ENCODE measurements at places on chromosomes 3 and 15. TPM values are rescaled to one million over a fixed set of nuclear protein-coding genes. Genes with fewer than 3 reads are reported as not detected.

Gene NCBP2
- polyA plus RNA-seq: 109 TPM

Gene GATM
- polyA plus RNA-seq: 323 TPM

Gene PDZRN3
- polyA plus RNA-seq: 43.8 TPM

Gene LINGO1
- polyA plus RNA-seq: 14.0 TPM

Gene IMPG2
- 0.41 TPM for polyA plus RNA-seq

Gene ARL8B
- 75.3 TPM for polyA plus RNA-seq

Gene PRTG
- 12.7 TPM for polyA plus RNA-seq

Gene MAGEL2
- 4.1 TPM for polyA plus RNA-seq

Gene C15orf39
- 8.7 TPM for polyA plus RNA-seq

Gene XCR1
- polyA plus RNA-seq: 0.18 TPM

Gene WDR93
- 3.0 TPM for polyA plus RNA-seq

Gene PLA1A
- 8.5 TPM for polyA plus RNA-seq

Gene GOLGA8K
- polyA plus RNA-seq: 1.8 TPM

Gene CAMKV
- 0.11 TPM for polyA plus RNA-seq

Gene CPLX3
- polyA plus RNA-seq: not detected

Gene SLC24A5
- polyA plus RNA-seq: 1.1 TPM

Gene IL1RAP
- polyA plus RNA-seq: 19.5 TPM

Gene CXCR6
- 0.19 TPM for polyA plus RNA-seq

Gene ABHD17C
- polyA plus RNA-seq: 38.4 TPM

Gene IL16
- polyA plus RNA-seq: 6.1 TPM

Gene ADCY5
- polyA plus RNA-seq: 12.7 TPM

Gene ADAMTS17
- 1.4 TPM for polyA plus RNA-seq

Gene RBP2
- 0.24 TPM for polyA plus RNA-seq

Gene THSD4
- 39.4 TPM for polyA plus RNA-seq

Gene TERC
- polyA plus RNA-seq: not detected

Gene ZNF197
- 39.9 TPM for polyA plus RNA-seq

Gene STT3B
- polyA plus RNA-seq: 206 TPM

Gene CRABP1
- 55.2 TPM for polyA plus RNA-seq

Gene FBLN2
- 22.9 TPM for polyA plus RNA-seq

Gene LEKR1
- polyA plus RNA-seq: 2.3 TPM

Gene TMOD2
- polyA plus RNA-seq: 4.6 TPM

Gene POTEB
- polyA plus RNA-seq: not detected

All from right renal cortex interstitium (tissue), 3 donors.